ENCODE measurements at places on chromosomes 6 and 20.

- no peak for DNase-seq
These were observed 28.7 kb upstream of the MAS1 start for GRCh38 chr6:159862103-159862502.

- no peak for DNase-seq
These were observed 46.0 kb downstream of the VSTM2L start for GRCh38 chr20:37948956-37949355.

DNA sequence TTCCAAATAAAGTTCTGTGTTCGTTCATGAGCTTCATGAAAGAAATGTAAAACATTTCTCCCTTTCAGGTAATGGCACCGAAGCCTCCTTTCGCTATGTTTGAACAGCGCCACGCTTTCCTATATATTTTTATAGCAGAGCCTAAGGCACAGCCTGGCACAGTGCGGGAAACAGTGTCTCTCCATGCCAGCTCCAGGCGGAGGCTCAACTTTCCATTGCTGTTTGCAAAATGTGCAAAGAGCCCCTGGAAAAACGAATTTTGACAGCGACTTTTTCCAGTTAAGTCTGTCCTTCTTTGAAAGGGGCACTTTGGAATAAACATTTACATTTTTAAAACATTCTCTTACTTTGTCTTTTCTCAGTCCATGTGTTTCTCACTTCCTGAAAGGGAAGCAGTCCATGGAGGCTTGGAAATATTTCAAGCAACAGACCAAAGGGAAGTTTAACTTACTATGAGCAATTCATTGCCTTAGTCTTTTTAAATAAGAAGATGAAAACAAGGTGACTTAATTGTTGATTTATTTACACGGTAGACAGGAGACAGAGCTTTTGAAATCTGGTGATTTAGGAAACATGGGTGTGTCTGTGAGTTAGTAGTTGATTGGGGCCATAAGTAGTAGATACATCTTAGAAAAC is 769 bp downstream of the CCN6 start:
- DNase-seq = no peak

DNA sequence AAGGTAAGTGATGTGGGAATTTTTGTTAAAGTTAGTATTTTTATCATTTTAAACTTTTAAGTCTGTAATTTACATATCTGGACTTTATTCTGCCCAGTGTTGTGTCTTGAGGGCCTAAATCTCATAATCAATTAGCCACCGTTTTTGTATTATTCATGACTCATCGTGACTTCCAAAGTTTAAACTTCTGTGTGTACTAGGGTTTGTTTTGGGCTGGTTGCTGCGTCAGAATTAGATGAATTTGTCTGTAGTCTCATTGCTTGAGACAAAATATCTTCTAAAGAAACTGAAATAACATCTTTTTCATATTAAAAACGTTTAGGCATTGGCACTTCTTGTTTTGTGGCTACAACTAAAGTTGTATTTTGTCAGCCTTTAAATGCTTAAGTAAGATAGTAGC is 41.3 kb downstream of the CDYL start:
- no peak for DNase-seq

GRCh38 chr6:160031871-160032270 is 63.0 kb downstream of the IGF2R start:
- DNase-seq = no peak

GRCh38 chr20:62638679-62639406 is 3.5 kb upstream of the SLCO4A1 start:
- no peak for DNase-seq

DNA sequence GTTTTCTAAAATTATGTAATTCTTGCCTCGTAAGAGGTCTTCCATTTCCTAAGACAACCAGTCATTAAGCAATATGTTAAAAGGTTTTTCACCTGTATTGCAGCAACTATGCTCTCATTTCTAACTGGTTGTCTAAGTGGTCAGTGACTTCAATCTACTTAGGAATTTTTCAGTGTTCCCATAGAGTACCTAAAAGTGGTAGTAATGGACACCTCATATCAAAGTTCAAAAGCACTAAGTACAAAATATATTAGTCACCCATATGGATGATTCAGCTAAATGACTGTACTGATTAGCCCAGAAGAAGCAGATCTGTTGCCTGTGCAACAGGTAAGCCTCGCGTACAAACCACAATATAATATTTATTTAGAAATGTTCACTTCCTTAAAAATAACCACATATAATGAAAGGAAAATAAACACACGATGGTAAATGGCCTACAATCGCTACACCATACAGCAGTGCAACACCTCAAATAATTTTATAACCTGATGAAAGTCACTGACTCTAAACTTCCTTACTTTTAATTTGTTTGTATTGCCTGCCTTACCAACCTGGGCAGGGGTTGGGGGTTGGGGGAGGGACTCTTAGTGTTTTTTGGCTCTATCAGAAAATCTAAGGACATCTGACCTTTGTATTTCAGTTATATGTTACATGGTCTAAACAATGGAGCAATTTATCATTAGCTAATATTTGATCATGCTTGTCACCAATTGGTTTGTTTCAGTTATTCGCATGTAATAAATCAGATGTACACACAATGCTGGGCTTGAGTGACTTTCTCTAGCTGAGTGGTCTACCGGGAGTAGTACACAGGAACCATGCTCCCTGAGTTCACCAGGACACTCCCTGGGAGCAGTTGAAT is 105.9 kb downstream of the HIVEP2 start:
- peak; percentile 91 for DNase-seq

- DNase-seq = peak; percentile 99
These were observed at the start of gene SRF for GRCh38 chr6:43170931-43171706. SRF (plus strand) TSS chr6:43171269; CDS start chr6:43171657, 388 bp downstream.

DNA sequence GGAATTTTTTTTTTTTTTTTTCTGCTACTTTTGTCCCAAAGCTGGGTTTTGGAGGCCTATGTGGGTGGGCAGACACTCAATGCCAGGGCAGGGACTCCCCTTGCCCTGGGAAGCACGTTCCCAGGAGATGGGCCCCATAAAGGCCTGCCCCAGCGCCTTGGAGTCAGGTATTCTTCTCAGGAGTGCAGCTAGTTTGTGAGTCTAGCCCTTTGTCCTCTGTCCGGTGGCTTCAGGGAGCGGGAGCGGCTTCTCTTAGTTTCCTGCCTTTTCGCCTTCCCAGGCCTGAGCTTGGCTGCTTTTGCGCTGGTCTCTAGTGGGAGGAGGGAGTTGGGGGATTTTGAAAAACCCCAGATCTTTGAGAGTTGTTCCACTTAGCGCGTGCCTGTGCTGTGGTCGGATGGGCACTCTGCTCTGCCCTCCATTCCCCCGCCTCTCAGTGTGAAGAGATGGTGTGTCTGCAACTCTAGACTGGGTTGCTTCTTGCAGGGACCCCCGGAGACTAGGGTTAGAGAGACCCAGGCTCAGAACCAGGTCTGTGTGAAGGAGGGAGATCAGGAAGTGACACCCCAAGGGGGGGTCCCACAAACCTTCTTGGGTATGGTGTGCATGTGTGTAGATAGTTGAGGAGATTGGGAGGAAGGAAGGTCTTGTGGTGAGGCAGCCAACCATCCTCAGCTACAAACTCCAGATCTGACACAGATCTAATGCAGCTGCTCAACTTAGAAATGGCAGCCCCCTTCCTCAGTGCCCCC is 1.3 kb downstream of the PLCG1 start:
- peak; percentile 44 for DNase-seq

Data from RKO (cell line).